ENCODE measurements at places on chromosomes 4 and X. TPM values are rescaled to one million over a fixed set of nuclear protein-coding genes. Genes with fewer than 3 reads are reported as not detected.

Gene HSPA4L
- total RNA-seq: 18.6 TPM

Gene UGT2B15
- 0.10 TPM for total RNA-seq

Gene PNMA5
- total RNA-seq: not detected

Gene SPACA5
- total RNA-seq: not detected

Gene HERC5
- total RNA-seq: 5.7 TPM

Gene GAB1
- 13.2 TPM for total RNA-seq

Gene TSPAN6
- 56.6 TPM for total RNA-seq

Gene WNK3
- 6.7 TPM for total RNA-seq
